Kidney epithelial cell (primary cell): ENCODE measurements at places on chromosomes 3 and 15.
A peak's percentile ranks its signal among the peaks of the same experiment; 100 is the strongest.

- no peak for DNase-seq
Observed at GRCh38 chr3:80263260-80263659, 495.5 kb upstream of the ROBO1 start.

DNA sequence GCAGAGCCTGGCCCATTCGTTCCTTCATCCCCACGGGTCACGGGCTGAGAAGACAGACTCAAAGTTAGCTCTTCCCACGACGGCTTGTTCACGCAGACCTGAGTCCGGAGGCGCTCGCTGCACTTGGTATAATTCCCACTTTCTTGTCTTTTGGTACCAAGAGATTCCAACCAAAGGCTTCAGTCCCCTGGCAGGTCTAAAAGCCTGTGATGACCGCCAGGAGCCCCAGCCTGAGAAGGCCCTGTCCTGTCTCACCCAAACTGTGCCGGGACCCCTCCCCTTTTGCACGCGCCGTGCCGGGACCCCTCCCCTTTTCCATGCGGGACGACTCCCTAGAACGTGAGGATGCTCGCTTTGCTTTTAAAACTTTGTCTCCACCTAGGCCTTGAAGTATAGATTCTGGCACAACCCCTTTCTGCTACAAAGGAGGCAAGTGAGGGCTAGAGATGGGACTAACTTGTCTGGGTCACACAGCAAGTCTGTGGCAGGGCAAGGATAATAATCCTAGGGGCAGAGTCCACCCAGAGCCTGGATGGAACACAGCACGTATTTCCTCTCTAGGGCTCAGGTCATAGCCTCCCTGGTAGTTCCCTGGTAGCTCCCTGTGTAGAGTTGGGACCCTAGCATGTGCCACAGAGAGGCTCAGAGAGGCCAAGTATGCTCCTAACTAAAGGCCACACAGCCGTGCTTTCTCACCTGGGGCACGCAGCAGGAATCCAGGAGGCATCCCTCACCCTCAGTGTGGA, 211.3 kb downstream of the XXYLT1 start:
- DNase-seq, result no peak

DNA sequence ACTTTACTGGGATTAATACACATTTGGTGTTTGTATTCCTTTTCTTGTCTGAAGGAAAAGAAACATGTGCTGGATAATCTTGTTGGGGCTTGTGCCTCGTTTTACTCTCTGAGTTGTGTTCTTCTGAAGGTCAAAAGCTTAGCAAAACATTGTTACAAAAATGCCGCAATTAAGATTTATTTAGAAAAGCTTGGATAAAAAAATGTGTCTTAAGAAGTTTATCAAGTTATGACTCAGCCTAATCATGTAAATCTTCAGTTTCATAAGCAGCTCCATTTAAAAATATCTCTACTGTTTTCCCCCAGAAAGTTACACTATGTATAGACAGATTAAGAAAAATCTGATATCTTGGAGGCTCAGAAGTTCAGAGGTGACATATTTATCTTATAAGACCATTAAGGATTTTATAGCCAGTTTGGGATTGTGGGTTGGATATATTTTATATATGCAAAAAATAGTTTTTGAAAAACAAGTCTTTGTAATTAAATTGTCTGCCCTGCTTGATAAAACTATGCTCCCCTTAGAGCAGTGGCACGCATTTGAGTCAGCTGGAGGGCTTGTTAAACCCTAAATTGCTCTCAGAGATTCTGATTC, 56.5 kb downstream of the CLDN11 start:
- no peak for DNase-seq

DNA sequence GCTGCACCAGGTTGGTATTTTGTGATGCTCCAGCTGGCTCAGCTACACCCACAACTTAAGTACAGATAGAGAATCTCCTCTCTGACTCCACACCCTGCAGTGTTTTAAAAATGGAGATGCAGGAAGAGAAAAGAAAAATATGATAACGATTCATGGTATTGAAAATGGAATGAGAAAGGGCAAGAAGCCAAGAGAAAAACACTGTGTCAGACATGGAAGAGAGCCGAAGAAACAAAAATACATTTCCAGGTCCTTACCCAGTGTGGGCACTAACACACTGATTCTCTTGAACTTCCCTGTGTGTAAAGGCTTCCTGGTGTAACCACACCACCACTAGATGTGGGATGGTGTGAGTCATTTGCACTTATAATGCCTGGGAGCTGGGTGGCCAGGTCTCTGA, 93.1 kb downstream of the GMPS start:
- no peak for DNase-seq

GRCh38 chr3:126510308-126510910, 7.2 kb downstream of the UROC1 start:
- DNase-seq, result no peak

DNA sequence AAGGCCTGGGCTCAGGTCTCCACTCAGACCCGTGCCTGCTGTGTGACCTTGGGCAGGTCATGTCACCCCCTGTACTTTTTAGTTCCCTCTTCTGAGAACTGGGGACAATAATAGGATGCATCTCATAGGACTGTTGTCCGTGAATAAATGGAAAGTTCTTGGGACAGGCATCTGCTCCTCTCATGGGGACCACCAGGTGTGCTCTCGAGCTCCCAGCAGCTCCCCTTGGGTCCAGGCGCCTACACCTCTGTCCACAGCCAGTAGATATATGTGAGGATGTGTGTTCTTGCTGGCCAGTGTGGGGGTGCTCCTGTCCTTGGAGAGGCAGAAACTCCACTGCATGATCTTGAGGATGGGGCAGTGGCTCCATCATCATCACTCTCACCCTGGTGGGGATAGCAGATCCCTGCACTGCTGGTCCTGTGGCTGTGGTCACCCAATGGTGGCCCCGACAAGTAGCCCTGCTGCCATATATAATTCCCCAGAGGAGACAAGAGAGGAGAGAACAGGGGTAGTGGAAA, 257.6 kb upstream of the TLE3 start:
- no peak for DNase-seq

DNA sequence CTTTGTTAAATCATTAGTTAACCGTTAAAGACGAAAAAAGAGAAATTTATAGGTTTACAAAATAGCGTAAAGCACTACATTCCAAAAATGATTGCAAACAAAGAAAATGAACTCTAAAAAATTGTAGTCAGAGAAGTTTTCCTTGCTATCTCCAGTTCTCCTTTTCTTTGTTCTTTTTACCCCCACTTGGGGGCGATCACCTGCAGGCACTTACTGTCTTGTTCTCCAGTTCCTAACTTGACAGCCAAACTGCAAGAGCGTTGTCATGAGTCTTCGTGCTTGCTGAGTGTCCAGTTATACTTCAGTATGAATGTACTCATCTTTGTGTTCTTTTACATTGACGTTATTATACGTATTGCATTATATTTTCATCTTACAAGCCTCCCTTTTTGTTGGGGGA, 54.5 kb downstream of the CHD2 start:
- no peak for DNase-seq

DNA sequence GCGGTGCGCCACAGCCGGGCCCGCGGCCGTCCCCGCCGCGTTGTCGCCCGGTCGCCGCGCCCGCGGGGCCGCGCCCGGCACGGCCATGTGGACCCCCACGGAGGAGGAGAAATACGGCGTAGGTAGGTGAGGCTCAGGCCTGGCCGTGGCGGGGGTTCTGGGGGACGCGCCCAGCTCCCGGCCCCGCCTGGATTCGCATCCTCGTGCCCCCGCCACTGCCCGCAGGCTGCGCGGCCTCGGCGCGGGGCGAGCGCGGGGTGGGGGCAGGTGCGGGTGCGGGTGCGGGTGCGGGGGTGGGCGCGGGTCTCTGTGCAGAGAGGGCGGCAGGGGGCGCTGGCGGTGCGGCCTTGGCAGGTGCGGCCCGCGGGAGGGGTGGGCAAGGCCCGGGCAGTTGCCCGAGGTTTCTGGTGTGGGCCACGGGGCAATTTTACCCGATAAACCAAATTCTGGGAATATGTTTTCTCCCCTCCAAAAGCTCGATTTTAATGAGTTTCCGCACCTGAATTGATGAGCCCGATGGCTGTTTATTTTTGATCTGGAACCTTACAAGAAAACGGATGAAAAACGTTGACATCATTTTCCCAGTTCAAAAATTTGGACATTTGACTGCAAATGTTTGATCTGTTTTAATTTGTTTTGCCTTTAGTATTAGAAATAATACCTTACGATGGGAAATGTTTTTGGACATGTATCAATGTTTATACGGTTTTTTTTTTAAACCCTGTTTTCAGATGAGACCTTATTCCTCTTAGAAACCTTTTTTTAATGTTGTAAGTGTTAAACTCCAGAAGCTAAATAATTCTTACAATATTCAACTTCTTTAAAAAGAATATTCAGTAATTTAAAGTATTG, 678 bp downstream of the DOCK3 start:
- no peak for DNase-seq

DNA sequence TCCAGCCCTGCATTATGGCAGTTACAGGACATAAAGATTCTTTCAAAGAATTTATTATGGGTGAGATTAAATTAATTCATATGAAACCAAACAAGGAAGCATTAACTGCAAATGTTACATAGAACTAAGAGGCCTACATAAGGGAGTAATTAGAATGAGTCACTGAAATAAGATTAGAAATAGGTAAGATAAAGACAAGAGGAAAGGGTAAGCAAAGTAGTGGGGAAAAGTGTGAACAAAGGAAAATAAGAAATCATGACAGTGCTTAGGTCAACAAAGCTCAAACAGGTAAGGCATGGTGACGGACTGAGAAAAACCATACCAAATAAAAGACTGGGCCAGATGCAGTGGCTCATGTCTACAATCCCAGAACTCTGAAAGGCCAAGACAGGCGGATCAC, 74.3 kb downstream of the SETD2 start:
- DNase-seq, result no peak

GRCh38 chr15:70286113-70286806, 188.5 kb upstream of the TLE3 start:
- DNase-seq, result no peak

GRCh38 chr3:18376682-18377081, 48.5 kb downstream of the SATB1 start:
- DNase-seq, result no peak

DNA sequence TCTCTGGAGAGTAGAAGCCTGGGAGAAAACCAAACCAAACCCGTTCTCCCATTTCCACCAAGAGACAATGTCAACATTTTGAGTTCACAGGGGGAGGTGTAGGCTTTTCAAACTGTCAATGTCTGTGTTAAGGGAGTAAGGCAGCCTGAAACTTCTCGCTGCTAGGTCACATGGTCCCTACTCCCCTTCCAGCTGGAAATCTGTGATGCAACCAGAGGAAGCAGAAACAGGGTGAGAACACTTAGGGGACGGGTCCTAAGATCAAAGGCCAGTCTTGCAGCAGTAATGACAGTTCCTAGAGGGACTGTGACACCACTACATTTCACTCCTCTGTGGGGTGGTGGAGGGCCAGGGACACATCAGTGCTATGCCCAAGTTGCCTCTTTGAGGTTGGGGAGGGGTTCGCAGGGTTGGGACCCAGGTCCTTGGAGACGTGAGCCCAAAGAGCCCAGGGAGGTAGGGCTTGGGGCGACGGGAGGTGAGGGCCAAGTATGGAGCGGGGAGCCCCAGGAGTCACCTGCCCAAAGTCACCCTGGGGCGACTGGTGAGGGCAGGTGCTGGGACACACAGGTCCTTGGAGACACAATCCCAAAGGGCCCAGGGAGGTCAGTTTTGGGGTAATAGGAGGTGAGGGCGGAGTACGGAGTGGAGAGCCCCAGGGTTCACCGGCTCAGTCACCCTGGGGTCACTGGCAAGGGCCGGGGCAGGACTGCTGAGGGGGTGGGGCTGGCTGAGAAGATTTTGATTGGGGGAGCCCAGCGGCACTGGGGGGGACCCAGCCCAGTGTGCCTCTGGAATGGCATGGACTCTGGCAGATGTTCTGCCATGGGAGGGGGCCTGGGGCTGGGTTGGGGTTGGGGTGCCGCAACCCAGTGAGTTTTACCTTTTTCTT, 582 bp downstream of the GOLGA6L2 start:
- no peak for DNase-seq

DNA sequence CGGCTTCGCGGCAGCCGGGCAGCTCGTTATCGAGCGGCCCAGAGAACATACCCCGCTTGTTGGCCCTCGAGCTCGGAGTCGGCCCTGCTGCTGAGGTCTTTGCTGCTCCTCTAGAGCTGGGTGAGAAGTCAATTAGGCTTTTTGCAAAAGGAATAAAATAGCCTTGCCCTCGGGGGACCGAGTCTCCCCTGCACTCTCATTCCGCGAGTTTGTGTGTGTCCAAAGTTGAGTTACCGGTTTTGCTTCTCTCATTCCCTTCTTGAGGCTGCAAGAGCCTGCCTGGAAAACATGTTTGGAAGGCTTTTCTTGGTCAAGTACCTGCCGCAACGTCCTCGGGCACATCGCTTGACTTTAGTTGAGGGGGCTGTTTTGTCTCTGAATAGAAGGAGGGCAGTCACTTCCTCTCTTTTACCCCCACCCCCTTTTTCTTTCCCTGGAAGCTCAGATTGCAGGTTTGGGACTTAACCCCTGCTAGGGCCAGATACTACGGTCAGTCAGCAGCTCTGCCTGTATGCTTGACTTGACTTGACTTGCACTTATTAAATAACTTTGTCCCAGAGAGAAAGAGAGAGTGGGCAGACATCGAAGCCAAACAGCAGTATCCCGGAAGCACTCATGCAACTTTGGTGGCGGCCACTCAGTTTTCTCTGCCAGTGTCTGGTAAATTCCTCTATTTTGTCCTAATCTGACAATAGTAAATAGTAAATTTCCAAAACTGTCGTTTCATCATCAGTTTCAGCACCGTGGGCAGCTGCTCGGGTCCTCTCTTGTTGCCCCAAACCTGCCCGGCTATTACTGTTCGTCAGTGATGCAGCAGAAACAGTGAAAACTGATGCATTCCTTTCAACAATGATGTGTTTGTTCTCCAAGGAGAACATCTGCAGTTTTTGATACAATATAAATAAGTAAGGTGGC, 609 bp downstream of the RNF13 start:
- peak; percentile 5 for DNase-seq

GRCh38 chr15:52362497-52362896, 66.9 kb upstream of the MYO5C start:
- no peak for DNase-seq

GRCh38 chr3:168248383-168249204, 152.9 kb upstream of the GOLIM4 start:
- DNase-seq, result no peak

DNA sequence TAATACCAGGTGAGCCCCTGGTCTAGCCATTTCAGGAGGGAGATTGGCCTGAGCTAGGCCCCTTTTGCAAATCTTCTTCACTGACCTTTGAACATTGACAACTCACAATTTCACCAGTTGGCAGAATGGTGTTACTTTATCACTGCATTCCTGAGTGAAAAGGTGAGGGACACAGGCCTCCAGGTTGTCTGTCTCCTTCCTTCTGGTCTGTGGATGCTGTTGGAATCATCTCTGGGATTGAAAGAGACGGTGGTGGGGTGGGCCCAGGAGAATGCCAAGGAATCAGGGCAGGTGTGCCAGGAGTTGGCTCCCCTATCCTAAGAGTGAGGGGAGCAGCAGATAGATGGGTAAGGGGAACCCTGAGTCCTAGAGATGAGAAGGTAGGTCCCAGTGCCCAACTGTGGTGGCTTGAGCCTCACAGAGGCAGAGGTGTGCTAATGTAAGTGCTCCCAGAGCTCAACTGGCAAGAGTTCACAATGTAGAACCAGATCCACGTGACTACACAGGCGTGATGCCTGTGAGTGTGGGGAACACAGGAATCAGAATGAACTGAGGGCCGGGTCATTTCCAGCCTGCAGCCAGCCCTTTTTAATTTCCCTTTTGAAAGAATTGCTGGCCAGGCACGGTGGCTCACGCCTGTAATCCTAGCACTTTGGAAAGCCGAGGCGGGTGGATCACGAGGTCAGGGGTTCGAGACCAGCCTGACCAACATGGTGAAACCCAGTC, 11.2 kb downstream of the C3orf62 start:
- no peak for DNase-seq
